ENCODE measurements at places on chromosomes 13 and 19.

GRCh38 chr13:49503951-49504350 lies 8.2 kb downstream of the PHF11 start:
- no peak for DNase-seq

DNA sequence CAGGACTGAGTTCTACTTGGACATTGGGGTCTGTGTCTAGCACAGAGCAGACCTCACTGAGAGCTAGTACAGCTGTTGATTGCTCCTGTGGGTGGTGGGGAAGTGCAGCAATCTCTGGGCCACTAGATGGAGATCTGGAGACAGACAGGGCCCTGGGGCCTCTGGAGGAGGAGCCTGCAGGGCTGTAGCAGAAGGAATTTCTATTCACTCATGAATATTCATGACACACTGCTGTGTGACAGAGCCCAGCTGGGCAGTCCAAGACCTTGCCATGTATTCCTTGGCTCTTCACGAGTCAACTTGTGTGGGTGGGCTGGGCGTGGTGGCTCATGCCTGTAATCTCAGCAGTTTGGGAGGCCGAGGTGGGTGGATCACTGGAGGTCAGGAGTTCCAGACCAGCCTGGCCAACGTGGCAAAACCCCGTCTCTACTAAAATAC lies 37.5 kb downstream of the SUGP2 start:
- DNase-seq: no peak

DNA sequence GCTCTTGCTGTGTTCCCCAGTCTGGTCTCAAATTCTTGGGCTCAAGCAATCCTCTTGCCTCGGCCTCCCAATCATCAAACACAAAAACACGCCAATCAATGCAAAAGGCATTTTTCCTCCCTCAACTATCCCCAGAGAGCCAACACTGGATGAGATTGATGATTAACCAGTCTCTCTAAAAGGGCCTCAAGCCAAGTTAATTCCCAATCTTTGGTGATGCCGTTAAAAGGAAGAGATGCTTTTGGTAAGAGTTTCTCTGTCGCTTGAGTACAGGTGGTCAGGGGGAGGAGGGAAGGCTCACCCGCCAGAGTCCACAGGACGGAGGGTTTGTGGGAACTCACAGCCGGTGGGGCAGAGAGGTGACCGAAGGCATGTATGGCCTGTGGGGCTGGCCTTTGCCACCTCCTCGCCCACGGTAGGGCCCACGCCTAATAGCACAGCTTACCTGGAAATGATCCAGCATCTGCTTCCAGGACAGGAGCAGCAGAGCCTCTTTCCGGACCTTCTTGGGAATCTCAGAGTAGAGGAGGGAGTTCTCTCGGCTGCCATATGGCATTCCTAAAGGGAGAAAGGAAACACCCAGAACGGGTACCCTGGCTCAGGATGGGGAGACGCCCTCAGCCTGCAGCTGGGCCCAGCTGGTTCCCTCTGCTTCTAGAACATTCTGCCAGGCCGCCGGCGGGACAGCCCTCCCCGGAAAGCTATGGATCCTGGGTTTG lies 18.1 kb downstream of the DPP9 start:
- no peak for DNase-seq

DNA sequence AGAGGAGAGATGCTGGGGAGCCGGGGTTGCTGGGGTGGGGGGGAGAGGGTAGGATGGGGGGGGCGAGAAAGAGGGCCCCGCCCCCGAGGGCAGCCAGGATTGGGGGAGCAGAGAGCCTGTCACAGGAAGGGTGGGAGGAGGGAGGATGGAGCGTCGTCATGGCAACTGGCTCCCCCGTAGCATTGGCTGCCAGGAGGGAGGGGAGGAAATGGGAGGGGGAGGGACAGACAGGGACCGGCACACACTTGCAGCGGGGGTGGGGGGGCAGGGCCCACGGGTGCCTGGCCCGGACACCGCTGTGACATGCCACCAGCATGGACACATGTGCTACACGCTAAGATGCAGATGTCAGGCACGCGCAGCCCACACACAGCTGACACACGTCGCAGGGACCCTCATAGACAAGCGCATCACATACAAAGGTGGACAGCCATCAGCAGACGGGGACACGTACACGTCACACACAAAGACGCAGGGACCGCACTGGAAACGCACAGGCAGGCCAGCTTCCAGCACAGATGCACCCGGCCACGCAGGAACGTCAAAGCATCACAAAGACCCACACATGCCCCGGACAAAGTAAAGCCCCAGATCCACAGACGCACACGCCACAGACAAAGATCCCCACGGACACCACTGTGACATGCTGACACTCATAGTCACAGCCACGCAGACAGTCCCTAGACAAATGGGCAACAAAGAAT lies at the start of gene LMTK3:
LMTK3 (minus strand) TSS at position 36 of the 704 bp plus-strand sequence. CDS start 259 bp downstream, outside the sequence.
- DNase-seq: peak; percentile 83

GRCh38 chr13:46166947-46167610 lies 14.9 kb downstream of the LCP1 start:
- no peak for DNase-seq

GRCh38 chr19:13099073-13099999 lies 3.3 kb downstream of the LYL1 start:
- DNase-seq: peak; percentile 81

GRCh38 chr19:51274049-51274770 lies 23.3 kb downstream of the SIGLECL1 start:
- no peak for DNase-seq

GRCh38 chr13:39023761-39024160 lies 14.1 kb downstream of the PROSER1 start:
- no peak for DNase-seq

- DNase-seq: no peak
Measured at GRCh38 chr13:112003396-112003795, 63.6 kb upstream of the SOX1 start.

GRCh38 chr19:42037649-42038048 lies 32.4 kb downstream of the GRIK5 start:
- DNase-seq: no peak

DNA sequence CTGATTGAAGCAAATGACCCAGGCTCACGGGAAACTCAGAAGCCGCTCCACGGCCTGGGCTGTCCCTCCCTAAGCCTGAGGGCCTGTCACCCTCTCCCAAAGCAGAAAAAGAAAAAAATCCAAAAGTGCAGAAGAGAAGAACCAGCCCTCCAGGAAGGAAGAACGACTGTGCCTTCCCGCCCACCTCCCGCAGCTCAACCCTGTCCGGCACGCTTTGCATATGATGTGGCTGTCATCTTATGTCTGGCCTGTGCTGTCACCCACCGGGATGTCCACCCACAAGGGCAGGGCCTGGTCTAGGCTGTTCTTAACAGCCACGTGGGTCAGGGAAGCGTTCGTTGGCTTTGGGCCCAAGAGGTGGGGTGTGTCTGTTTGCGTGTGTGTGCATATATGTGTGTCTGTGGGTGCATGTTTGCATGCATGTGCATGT lies 13.7 kb downstream of the ZBTB7A start:
- DNase-seq: no peak

DNA sequence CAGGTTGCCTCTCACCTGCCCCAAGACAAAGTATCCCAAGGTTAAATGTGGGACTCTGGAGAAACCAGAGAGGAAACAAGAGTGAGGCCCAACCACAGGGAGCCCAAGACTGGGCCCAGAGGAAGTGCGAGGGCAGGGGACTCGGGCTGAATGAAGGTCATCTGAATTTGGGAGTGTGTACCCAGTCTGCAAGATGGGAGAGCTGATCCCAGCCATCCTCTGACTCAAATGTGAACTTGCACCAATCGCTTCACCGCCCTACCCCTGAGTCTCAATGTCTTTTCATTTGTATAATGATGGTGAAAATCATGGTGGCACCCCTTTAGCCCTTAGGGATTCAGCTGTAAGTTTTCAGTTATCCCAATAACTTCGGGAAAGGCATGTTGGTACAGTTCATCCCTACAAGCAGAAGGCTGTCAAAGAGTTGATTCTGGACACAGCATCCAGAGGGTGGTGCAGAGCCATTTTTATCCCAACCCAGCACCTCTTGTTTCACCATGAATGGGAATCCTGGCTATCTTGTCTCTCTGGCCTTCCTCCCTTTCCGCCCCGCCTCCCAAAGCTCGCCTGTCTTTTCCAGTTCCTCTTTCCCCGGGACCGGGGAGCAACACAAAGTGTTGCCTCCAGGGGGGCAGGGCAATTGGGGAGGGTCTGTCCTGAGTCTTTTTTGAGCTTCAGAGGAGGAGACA lies 123.4 kb downstream of the NUFIP1 start:
- no peak for DNase-seq

DNA sequence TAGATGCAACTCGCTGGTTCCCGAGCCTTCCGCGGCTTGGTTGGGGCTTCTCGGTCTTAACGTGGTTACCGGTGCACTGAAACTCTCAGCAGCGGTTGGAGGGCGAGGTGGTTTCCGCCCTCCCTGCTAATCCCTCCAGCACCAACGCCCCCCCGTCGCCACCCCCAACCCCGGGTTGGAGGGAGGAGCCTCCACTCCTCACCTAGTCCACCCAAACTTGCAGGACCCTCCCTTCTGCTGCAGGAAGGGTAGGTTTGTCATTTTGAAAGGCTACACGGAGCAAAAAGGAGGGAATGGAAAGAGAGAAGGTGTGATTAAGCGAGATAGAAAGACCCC lies 465.0 kb downstream of the ITGBL1 start:
- DNase-seq: no peak

GRCh38 chr19:38389101-38389925 lies 816 bp downstream of the SPRED3 start:
- no peak for DNase-seq

- no peak for DNase-seq
Measured at GRCh38 chr13:66036024-66036614, 1194.0 kb downstream of the PCDH9 start.

DNA sequence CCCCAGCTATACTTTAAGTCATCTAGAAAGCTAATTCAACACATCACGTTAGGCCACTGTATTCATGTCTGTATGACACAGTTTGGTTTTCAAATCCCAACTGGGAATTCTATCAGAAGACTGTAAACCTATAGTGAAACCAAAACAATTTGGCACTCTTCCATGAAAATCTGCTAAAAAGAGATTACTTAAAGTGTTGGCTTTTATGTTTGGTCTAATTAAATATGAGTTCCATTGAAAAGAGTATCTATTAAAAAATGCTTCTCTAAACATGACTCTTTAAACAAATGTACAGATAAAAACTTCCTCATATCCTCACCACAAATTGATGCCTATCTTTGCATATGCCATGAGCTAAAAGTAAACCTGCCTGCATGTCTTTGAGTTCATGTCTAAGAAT lies 25.4 kb downstream of the PCDH9 start:
- no peak for DNase-seq

- DNase-seq: no peak
Measured at GRCh38 chr13:34124666-34125306, 306.8 kb downstream of the RFC3 start.

DNA sequence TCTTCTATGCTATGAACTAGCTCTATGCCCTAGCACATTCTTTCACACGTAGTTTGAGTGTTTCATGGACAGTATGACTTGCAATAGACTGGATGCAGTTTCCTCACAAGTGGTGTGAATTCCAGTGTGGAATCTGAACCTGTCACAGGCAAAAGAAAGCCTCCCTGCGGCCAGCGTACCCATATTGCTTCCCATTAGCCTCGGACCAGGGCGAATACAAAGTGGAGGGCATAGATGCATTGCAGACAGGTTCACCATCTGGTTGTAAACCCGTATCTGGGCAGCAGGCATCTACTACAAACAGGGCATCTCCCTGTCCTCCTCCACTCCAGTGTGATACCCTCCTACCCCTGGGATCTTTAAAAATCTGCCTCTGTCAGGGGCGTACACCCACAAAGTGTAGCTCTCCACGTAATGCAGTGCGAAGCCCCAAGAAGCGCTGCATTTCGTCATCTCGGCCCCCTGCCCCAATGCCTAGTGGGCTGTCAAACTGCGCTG lies 1.4 kb upstream of the CIC start:
- DNase-seq: no peak

GRCh38 chr19:7883105-7883504 lies 5.2 kb upstream of the LRRC8E start:
- DNase-seq: no peak

All from stimulated activated CD8-positive, alpha-beta memory T cell treated with anti-CD3 and anti-CD28 coated beads, Interleukin-4, amount 100 ng/mL, for 48 hours (primary cell).